ENCODE measurements at places on chromosomes 2 and 18. TPM values are rescaled to one million over a fixed set of nuclear protein-coding genes. Genes with fewer than 3 reads are reported as not detected.

The NCKAP5 gene
- 6.0 TPM for total RNA-seq

The CACNB4 gene
- total RNA-seq: 0.25 TPM

The NOL4 gene
- total RNA-seq: not detected

The ANO7 gene
- total RNA-seq: 0.80 TPM

The CYP20A1 gene
- total RNA-seq: 11.9 TPM

The FAM136A gene
- total RNA-seq: 26.0 TPM

DNA sequence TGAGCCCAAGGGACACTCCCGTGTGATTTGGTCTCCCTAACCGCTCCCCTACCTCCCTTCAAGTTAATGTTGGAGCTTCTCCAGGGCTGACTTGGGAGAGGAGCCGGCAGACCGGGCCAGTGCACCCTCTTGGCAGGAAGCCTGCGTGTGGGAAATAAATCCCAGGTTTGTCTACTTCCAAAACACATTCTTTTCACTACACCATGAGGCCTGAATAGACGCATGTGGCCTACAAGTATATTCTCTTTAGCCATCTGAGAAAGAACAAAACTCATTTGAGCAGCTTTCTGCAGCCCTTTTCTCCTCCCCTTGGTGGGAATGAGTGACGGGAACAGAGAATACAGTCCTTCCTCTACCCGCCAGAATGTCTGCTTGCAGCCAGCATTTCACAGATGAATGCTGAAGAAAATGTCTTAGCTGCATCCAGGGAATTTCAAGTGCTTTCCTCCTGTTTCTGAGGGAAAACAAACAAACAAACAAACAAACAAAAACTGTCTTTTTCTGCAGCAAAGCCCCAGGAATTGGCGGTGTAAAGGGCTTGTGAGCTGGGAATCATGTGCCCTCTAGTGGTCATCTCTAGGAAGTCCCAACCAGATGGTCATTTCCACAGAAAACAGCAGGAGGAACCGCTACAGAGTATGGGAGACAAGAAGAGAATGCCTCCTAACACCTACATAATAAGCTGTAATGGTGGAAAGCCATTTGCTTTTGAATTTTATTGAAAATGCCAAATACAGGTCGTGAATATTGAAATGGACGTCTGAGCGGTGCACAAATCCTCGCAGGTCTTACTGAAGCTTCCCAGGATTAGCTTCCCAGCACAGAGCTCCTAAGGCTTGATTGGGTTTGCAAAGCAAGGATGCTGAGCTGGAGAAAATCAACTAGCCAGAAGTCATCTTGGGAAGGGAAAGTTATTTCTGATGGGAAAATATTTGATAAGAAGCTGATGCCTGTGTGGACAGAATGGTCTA lies 41.2 kb upstream of the DAPL1 start:
- H3K27me3 ChIP-seq: no peaks in the 10 kb centered on the region
- H3K4me1 ChIP-seq: peaks cover 11% of the 10 kb centered on the region
- peak overlapping the region; percentile 51 for H3K27ac ChIP-seq
- no peaks in the 10 kb centered on the region for H3K36me3 ChIP-seq

GRCh38 chr2:150222379-150222778 lies 265.1 kb downstream of the RND3 start:
- H3K27me3 ChIP-seq: no peaks in the 10 kb centered on the region
- H3K27ac ChIP-seq: no peak overlapping the region
- H3K4me1 ChIP-seq: no peaks in the 10 kb centered on the region
- no peaks in the 10 kb centered on the region for H3K36me3 ChIP-seq

DNA sequence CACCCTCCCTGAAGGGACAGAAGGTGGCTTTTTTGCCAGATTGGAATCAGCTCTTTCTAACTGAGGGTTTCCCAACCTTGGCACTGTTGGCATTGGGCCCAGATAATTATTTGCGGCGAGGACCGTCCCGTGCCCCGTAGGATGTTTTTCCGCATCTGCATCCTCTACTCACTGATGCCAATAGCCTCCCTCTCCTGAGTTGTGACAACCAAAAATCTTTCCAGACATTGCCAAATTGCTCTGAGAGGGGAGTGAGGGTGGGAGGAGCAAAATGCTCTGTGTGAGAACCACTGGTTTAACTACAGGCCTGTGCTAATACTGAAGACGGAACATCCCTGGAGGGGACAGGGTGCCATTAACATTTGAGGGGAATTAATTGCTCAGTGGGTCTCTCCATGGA lies 33.6 kb upstream of the GLI2 start:
- DNase-seq: no peak
- no peaks in the 10 kb centered on the region for H3K4me1 ChIP-seq
- H3K36me3 ChIP-seq: no peaks in the 10 kb centered on the region
- H3K4me3 ChIP-seq: no peak overlapping the region
- H3K27ac ChIP-seq: no peak overlapping the region

DNA sequence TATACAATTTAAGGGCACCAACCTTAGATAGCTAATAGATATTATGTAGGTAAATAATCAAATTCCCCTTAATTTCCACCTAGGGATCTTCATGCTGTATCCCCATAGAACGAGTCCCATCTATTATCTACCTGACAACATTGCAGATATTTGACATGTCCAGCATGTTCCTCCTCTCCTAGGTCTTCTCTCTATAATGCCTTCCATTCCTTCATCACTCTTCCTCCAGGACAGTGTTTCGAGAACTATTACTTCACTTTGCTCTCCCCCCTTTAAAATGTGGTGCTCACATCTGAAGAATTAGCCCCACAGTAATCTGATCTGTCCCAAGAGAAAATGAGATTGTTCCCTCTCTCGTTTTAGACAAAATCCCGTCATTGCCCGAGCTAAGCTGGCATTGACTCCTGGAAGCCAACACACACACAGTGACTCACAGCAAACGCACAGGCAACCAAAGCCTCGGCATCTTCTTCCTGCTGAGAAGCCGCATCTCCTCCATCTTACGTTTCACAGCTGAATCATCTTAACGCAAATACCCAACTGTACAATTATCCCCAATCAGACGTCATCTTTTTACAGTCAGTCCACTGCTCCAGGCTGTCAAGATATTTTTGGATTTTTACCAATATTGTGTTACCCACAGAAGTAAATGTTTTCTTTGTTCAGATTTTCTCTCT lies 162.9 kb upstream of the AGAP1 start:
- no peak for DNase-seq
- peaks cover 31% of the 10 kb centered on the region for H3K27me3 ChIP-seq
- H3K36me3 ChIP-seq: no peaks in the 10 kb centered on the region
- no peak overlapping the region for H3K27ac ChIP-seq
- no peaks in the 10 kb centered on the region for H3K4me1 ChIP-seq

- no peak overlapping the region for H3K27ac ChIP-seq
- no peaks in the 10 kb centered on the region for H3K4me1 ChIP-seq
- no peaks in the 10 kb centered on the region for H3K36me3 ChIP-seq
- DNase-seq: no peak
Measured at GRCh38 chr2:7567646-7568045, 650.4 kb downstream of the RNF144A start.

DNA sequence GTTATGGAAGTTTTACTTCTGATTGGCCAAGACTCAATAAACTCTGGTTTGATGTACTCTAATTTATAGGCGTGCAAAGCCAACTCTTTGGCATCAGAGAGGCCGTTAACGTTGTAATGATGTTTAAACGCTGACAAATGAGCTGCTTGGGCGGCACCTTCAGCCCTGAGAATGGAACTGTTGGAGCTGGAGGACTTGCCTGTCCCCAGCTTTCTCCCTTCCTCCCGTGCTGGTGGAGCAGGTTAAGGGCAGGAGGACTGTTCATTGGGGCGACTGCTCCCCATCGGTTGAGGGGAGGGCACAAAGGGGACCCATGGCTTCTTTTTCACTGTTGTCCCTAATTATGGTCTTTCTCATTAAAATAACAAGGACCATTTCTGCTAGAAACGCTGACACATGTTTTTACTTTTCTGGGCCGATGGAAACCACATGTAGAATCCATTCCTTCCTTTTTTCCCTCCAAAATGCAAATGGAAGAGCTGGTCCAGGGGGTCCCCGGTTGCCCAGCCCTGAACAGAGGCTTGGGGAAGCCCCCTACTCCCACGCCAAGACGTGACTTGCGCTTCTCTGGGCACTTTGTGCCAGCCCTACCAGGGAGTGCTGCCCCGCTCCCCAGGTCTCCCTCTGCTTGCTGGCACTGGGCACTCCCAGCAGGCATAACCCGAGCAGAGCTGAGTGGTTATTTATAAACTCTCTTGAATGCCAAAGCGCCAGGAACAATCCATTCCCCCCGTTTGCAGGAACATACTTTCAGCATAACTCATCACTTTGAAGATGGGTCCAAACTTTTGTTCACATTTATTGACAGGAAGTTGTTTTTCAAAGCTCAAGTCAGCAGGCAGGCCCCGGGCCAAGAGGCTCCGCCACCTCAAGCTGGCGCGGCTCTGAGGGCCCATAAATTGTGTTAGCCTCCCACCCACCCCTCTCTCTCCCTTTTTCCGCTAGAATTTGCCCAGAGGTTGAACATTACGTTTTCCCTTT lies 170.1 kb downstream of the ASB1 start:
- H3K27me3 ChIP-seq: peaks cover 8% of the 10 kb centered on the region
- DNase-seq: peak; percentile 51
- H3K4me1 ChIP-seq: peaks cover 31% of the 10 kb centered on the region
- H3K27ac ChIP-seq: peak overlapping the region; percentile 80

- no peak overlapping the region for H3K4me3 ChIP-seq
- no peak for DNase-seq
- no peaks in the 10 kb centered on the region for H3K4me1 ChIP-seq
- no peaks in the 10 kb centered on the region for H3K27me3 ChIP-seq
- no peaks in the 10 kb centered on the region for H3K36me3 ChIP-seq
Measured at GRCh38 chr18:72180689-72181088, 363.5 kb downstream of the CBLN2 start.

GRCh38 chr2:192749611-192750200 lies 555.0 kb upstream of the TMEFF2 start:
- H3K4me3 ChIP-seq: no peak overlapping the region
- no peak for DNase-seq
- no peaks in the 10 kb centered on the region for H3K36me3 ChIP-seq
- H3K27ac ChIP-seq: no peak overlapping the region
- no peaks in the 10 kb centered on the region for H3K27me3 ChIP-seq

DNA sequence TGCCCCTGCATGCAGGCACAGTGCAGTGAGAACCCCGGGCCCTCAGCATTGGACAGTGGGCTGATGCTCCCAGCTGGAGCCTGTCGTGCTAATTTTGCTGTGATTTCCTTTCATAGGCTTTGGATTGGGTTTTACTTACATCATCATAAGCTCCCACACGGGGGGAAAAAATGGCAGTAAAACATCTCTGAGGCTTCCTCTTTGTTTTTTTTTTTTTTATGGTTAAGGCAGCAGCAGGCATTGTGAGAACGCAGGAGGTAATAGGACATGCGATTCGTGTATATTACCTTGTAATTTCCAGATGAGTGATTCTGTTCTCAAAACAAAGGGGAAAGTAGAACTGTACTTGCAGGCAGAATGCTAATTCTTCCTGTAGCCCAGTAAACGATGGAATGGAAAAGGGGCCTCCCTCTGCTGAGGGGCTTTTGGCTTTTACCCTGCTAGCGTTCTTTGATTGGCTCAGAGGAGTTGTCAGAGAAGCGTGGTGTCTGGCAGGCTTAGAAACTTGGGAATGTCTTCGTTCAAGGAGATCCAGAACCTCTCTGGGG lies 89.7 kb downstream of the NPAS2 start:
- peak overlapping the region; percentile 27 for H3K27ac ChIP-seq
- no peak for DNase-seq
- peaks cover 8% of the 10 kb centered on the region for H3K36me3 ChIP-seq
- H3K4me1 ChIP-seq: peaks cover 50% of the 10 kb centered on the region
- H3K27me3 ChIP-seq: no peaks in the 10 kb centered on the region

- peaks cover 7% of the 10 kb centered on the region for H3K4me1 ChIP-seq
- H3K27ac ChIP-seq: peak overlapping the region; percentile 62
- no peak overlapping the region for H3K4me3 ChIP-seq
- H3K36me3 ChIP-seq: no peaks in the 10 kb centered on the region
- H3K27me3 ChIP-seq: peaks cover 8% of the 10 kb centered on the region
Measured at GRCh38 chr18:45111502-45111848, 430.8 kb downstream of the SETBP1 start.

DNA sequence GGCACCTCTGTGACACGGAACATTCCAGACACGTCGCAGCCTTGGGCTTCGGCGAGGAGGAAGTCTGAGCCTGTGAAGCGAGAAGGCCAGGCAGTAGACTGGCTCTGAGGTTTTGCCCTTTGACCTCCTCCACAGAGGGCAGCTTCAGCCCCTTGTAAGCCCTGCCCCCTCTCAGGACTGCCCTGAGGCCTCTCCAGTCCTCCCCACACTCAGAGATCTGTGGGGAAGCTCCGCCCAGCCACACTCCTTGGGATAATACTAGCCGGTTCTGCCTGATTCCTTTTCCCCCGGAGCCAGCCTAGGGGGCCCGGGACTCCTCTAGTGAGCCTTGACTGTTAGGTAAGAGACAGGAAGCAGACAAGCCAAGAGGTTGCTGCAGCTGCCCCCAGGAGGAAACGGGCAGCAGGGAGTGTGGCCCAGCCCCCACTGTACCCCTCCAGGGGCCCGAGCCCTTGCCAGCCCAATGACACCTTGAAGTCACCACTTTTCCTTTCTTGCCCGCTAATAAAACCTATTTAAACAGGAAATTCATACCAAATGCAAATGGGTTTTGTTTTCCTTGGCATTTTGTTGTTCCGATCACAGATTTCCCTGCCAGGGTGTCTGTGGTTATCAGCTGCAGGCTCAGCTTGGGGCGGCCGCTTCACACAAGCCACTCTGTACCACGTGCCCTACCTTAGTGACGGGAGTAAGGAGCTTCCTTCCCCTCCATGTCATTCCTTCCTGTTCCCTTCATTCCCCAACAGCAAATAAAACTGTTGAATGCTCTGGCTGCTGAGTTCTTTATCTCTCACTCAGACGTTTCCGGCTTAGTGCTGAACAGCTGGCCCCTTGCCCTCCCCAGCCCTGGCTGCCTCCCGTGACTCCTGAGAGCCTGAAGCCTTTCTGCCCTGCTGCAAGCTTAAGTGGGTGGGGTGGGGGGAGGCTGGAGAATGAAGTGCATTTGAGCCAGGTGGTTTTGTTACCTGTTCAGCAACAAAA lies 124.7 kb downstream of the CABLES1 start:
- peak; percentile 80 for DNase-seq
- H3K36me3 ChIP-seq: no peaks in the 10 kb centered on the region
- no peaks in the 10 kb centered on the region for H3K27me3 ChIP-seq
- H3K4me3 ChIP-seq: peak overlapping the region; percentile 45
- peaks cover 29% of the 10 kb centered on the region for H3K4me1 ChIP-seq
- H3K27ac ChIP-seq: peak overlapping the region; percentile 61

DNA sequence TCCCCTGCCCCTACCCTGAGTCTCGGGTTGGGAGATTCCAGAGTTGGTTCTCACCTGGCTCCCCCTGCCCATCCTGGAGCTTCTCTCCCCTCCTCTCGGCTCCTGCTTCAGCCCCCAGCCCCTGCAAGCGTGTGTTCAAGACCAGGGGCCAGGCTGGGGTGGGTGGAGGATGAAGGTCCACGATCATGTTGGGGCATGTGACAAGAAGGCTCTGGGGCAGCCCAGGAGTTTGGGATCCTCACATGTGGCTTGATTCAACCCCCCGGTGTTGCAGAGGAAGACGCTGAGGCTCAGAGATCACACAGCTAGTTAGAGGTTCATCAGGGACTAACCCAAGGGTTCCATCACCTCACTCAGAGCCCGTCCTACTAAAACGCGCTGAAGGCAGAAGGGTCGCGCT lies 14.2 kb upstream of the TUBB6 start:
- peaks cover 5% of the 10 kb centered on the region for H3K4me1 ChIP-seq
- peaks cover 12% of the 10 kb centered on the region for H3K27me3 ChIP-seq
- H3K27ac ChIP-seq: no peak overlapping the region
- H3K36me3 ChIP-seq: no peaks in the 10 kb centered on the region

- DNase-seq: no peak
- no peak overlapping the region for H3K4me3 ChIP-seq
- H3K36me3 ChIP-seq: no peaks in the 10 kb centered on the region
Measured at GRCh38 chr2:166171216-166171615, 43.4 kb upstream of the SCN1A start.
